ENCODE measurements at places on chromosomes 4 and X.

- DNase-seq, result peak; percentile 95
Measured at GRCh38 chrX:48574270-48575266, at the start of gene RBM3. Gene RBM3 (plus strand): TSS chrX:48574484. CDS start chrX:48575181, 697 bp downstream.

DNA sequence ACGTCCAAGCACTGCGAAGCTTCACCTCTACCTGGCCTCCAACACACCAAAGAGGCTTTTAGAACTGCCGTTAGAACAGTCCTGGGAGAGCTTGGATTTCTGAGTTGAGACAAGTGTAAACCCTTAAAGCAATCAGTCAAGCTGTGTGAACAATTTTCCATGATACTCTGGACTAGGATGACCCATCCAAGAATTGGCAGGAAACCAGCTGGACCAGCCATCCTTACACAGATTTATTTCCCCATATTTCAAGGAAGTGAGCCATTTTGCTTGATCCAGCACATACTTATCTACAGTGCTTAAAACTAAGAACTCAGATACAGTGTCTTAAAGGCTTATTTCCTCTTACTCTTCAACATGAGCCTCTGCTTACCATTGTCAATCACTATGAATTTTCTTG, 340.7 kb upstream of the HS3ST1 start:
- DNase-seq, result peak; percentile 6

DNA sequence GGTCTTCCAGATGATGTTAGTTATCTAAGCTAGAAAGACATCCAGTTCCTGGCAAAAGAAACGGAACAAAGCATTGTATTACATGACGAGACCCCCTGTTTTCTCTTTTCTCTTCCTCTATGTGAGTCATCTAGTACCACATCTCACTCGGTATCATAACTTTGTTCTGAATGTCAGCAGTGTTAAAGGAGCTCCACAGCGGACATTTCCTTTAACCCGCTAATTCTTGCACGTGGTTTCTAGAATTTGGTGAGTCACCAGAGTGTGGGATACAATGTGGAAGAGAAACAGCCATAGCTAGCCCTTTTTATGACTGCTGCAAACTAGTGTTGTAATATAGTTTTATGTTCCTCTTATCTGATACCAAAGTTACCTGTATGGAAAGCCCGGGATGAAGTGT, 243.7 kb downstream of the TENM3 start:
- peak; percentile 33 for DNase-seq

- no peak for DNase-seq
Measured at GRCh38 chr4:98624642-98625041, 33.8 kb downstream of the TSPAN5 start.

DNA sequence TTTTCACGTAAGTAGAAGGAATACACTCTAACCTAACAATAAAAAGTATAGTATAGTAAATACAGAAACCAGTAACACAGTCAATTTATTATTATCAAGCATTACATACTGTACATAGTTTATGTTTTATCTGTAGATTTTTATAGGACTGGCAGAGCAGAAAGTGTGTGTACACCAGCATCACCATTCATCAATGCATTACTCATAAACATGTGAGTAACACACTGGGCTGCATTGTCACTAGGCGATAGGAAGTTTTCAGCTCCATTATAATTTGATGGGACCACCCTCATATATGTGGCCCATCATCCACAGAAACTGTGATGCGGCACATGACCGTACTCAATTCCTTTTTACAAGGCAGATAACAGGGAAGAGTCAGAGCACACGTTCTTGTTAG, 137.8 kb upstream of the RBPJ start:
- peak; percentile 41 for DNase-seq

DNA sequence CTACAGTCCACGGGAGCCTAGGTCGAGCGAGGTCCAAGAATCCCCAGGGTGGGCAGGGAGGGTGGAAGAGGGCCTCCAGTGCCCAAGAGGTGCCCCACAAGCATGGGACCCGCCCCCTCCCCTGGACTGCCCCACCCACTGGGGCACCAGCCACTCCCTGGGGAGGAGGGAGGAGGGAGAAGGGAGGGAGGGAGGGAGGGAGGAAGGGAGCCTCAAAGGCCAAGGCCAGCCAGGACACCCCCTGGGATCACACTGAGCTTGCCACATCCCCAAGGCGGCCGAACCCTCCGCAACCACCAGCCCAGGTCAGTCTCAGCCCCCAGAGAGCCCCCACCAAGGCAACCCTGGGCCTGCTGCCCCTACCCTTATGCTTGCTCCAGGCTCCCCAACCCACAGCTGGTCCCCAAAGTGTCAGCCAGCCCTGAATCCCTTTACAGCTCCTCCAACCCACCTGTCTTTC, at the start of gene GATA1:
Gene GATA1 (plus strand): TSS at position 250 of the 460 bp plus-strand sequence. CDS start 4,520 bp downstream, outside the sequence.
- no peak for DNase-seq

GRCh38 chr4:7838136-7838782, 101.4 kb downstream of the AFAP1 start:
- no peak for DNase-seq

DNA sequence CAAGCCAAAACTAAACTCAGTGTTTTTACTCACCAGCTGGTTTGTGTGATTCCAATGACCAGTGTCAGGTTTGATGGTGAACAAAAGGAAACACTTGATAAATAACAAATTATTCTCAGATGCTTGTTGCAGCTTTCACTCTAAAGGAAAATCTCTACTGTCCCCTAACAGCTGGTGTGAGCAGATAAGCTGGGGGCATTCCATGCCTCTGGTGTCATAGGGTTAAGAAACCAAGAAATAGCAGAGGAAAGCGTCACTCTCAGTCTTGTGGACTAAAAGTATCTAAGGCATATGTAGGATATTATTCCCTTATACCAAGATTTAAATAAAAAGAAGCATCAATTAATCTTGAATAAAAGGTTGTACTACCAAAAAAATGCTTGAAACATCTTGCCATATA, 24.3 kb downstream of the TRPC5 start:
- DNase-seq, result peak; percentile 47

GRCh38 chr4:65954416-65954815, 284.1 kb upstream of the EPHA5 start:
- DNase-seq, result no peak

- DNase-seq, result peak; percentile 5
Measured at GRCh38 chrX:79270401-79270800, 96.7 kb downstream of the ITM2A start.

All from fibroblast of skin of right quadriceps (primary cell).